Placental pericyte (primary cell): ENCODE measurements at places on chromosomes 1 and 21. TPM values are rescaled to one million over a fixed set of nuclear protein-coding genes. Genes with fewer than 3 reads are reported as not detected.

The CA14 gene
- total RNA-seq, result not detected in 2 replicates

The FCRLB gene
- 1.8 and 8.4 TPM in 2 replicates for total RNA-seq

The SLAMF8 gene
- total RNA-seq, result 0.72 TPM in 1 of 2 replicates, not detected in the other

The UMODL1 gene
- 0.29 TPM in 1 of 2 replicates, not detected in the other for total RNA-seq

The PLA2G5 gene
- not detected in 2 replicates for total RNA-seq

The GJA9 gene
- total RNA-seq, result not detected in 2 replicates

The NTMT2 gene
- not detected in 2 replicates for total RNA-seq

The FAM72C gene
- total RNA-seq, result 0.22 and 4.2 TPM in 2 replicates

The CYYR1 gene
- total RNA-seq, result not detected in 2 replicates

The SLC1A7 gene
- total RNA-seq, result 0.14 and 3.7 TPM in 2 replicates

The SLAMF6 gene
- not detected in 2 replicates for total RNA-seq

The MACO1 gene
- total RNA-seq, result 21.9 and 28.4 TPM in 2 replicates

The ELAPOR1 gene
- total RNA-seq, result 0.22 and 0.43 TPM in 2 replicates

The OSCP1 gene
- 8.0 and 8.3 TPM in 2 replicates for total RNA-seq

The S100A3 gene
- 2.4 and 14.2 TPM in 2 replicates for total RNA-seq

The KRTAP7-1 gene
- total RNA-seq, result not detected in 2 replicates

The CROCC gene
- 21.2 and 35.4 TPM in 2 replicates for total RNA-seq

The GSTM4 gene
- 13.6 and 14.4 TPM in 2 replicates for total RNA-seq

The MRAP gene
- 0.66 TPM in 1 of 2 replicates, not detected in the other for total RNA-seq

The C1orf226 gene
- total RNA-seq, result 0.29 and 1.5 TPM in 2 replicates

The LCE2B gene
- total RNA-seq, result not detected in 2 replicates

The FAM43B gene
- total RNA-seq, result under 0.01 TPM in 1 of 2 replicates, not detected in the other

The S100A12 gene
- not detected in 2 replicates for total RNA-seq

The DYNLT5 gene
- total RNA-seq, result 1.0 TPM in 1 of 2 replicates, not detected in the other

The TNNI3K gene
- not detected in 2 replicates for total RNA-seq

The GUK1 gene
- 315 and 320 TPM in 2 replicates for total RNA-seq

The PCSK9 gene
- total RNA-seq, result 0.14 and 3.1 TPM in 2 replicates

The SPTA1 gene
- not detected in 2 replicates for total RNA-seq

The C1orf167 gene
- not detected in 2 replicates for total RNA-seq

The C1orf87 gene
- not detected in 2 replicates for total RNA-seq

The SNX27 gene
- total RNA-seq, result 29.3 and 29.6 TPM in 2 replicates

The HAO2 gene
- total RNA-seq, result not detected in 2 replicates

The THBS3 gene
- total RNA-seq, result 11.7 and 41.6 TPM in 2 replicates

The DENND2D gene
- total RNA-seq, result 1.7 and 5.3 TPM in 2 replicates

The TMIGD3 gene
- total RNA-seq, result 0.14 TPM in 1 of 2 replicates, not detected in the other

The MPC2 gene
- total RNA-seq, result 16.0 and 29.9 TPM in 2 replicates

The PLD5 gene
- not detected in 2 replicates for total RNA-seq

The PGBD5 gene
- 0.14 and 0.66 TPM in 2 replicates for total RNA-seq

The CNIH4 gene
- 57.0 and 62.8 TPM in 2 replicates for total RNA-seq

The MAP1LC3C gene
- total RNA-seq, result 0.14 and 0.22 TPM in 2 replicates

The THEM5 gene
- not detected in 2 replicates for total RNA-seq

The SYCP1 gene
- total RNA-seq, result not detected in 2 replicates

The LRRC38 gene
- total RNA-seq, result not detected in 2 replicates

The GPR37L1 gene
- total RNA-seq, result under 0.01 and 0.22 TPM in 2 replicates

The TINAGL1 gene
- total RNA-seq, result 13.5 and 65.9 TPM in 2 replicates

The PROK1 gene
- total RNA-seq, result not detected in 2 replicates

The TNFSF4 gene
- 7.4 and 9.3 TPM in 2 replicates for total RNA-seq

The WNT2B gene
- 0.86 and 1.5 TPM in 2 replicates for total RNA-seq

The KIAA0040 gene
- total RNA-seq, result 0.66 and 1.1 TPM in 2 replicates

The PTCH2 gene
- total RNA-seq, result 0.22 and 0.29 TPM in 2 replicates
